ENCODE measurements at places on chromosomes 12 and 14. TPM values are rescaled to one million over a fixed set of nuclear protein-coding genes. Genes with fewer than 3 reads are reported as not detected.
A peak's percentile ranks its signal among the peaks of the same experiment; 100 is the strongest.

DNA sequence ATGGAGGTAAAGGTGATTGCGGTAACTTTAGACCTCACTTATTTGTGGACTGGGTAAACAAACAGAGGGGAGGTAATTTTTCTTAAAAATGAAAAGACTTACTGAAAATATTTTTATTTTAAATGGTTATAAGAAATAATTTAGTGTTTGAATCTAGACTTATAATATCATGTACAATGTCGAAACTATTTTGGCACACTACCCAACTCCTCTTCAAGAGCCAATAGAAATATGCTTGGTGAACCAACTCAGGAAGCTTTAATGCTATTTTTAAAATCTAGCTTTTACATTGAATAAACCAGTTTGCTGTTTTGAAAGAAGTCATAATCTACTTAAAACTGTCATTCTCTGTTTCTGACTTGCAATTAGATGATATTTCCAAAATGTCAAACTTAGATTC lies 175.8 kb upstream of the NPAS3 start:
- no peak for DNase-seq

- no peak for DNase-seq
Measured at GRCh38 chr12:53483225-53483978, 15.9 kb downstream of the MAP3K12 start.

DNA sequence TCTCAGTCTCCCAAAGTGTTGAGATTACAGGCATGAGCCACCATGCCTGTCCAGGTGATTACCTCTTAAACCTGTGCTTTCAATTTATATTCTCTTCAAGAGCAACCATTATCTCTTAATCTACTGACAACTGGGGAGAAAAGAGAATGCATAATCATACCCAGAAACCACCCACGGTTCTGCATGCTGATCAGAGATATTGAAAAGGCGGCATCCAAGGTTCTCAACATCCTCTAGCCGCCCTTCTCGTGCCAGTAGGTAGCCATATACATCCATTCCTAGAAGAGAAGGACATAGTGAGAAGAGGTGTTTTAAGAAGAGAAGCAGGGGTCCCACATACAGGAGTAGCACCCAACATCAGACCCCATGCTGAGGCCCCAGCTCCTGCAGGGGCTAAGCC lies 20.8 kb downstream of the ANAPC7 start:
- DNase-seq: no peak

GRCh38 chr14:92959189-92959531 lies 36.2 kb downstream of the CHGA start:
- no peak for DNase-seq

GRCh38 chr14:67837011-67837624 lies 17.5 kb downstream of the RAD51B start:
- DNase-seq: peak; percentile 59

DNA sequence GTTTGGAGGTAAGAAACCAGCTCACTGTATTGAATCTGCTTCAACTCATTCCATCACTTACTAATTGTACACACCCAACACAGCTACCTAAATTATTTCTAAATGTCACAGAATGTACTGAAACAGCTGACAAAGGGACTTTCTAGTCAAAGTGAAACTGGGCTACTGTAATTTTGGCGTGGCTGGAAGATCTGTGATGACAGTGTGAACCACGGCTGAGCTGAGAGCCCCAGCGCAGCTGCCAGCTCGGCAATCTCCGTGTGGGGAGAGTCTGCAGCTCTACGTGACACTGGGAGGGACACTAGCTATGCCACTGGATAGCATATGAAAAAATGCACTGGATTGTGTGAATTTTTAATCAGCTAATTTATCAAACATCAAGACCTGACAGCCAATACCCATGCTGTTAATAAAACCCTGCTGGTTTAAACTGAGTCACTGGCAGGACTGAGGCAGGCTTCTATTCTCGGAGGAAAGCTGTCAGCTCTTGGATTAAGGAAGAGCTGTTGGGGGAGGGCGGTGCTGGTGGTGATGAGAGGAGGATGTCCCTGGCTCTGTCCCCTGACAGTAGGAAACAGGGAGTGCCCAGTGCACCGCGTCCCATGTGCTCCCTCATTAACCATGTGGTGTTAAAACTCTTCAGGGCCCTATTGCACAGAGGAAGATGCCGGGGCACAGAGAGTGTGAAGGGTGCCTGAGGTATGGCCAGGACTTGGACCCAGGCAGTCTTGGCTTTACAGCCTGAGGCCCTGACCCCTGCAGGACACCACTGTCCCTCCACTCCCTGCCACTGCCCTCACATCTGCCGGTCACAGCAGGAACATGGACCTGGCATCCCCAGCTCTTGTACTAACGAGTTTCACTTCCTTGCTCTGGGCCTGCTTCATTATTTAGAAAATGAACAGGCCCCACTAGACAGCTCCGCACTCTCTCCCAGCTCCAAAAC lies 13.3 kb downstream of the SLC15A4 start:
- DNase-seq: no peak

GRCh38 chr14:21543521-21543960 lies 17.4 kb upstream of the SALL2 start:
- no peak for DNase-seq

DNA sequence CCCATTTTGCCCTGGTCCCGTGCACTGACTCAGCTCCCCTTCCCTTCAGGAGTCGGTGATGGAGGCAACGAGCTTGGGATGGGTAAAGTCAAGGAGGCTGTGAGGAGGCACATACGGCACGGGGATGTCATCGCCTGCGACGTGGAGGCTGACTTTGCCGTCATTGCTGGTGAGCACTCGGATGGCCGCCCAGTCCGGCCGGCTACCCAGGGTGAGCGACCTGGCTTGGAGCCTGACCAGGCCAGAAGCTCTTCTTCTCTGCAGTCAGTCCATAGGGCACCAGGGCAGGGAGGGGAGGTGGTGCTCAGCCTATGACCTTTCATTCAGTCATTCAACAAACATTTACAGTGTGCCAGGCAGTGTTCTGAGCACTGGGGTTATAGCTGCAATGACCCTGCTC lies 39.8 kb downstream of the GPR68 start:
- no peak for DNase-seq

DNA sequence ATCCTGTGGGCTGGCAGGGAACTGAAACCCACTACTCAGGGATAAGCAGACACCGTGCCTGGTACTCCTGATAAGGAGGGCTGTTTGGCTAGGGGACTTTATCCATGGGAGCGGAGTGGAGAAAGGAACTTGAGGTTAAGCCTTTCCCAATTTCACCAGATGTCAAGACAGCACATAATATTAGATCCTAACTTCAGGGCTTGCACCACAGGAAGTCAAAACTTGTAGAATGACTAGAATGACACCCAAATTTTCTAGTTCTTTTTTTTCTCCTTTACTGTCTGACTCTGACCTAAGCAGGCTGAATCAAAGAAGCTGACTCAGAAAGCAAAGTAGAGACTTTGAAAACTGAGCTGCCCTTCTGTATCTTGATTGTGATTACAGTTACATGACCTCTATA lies 7.1 kb upstream of the CGRRF1 start:
- DNase-seq: no peak

The OR6C75 gene
- total RNA-seq: not detected

The SLC24A4 gene
- total RNA-seq: 0.85 TPM

The ETFRF1 gene
- total RNA-seq: 45.9 TPM

The OAS2 gene
- 14.0 TPM for total RNA-seq

DNA sequence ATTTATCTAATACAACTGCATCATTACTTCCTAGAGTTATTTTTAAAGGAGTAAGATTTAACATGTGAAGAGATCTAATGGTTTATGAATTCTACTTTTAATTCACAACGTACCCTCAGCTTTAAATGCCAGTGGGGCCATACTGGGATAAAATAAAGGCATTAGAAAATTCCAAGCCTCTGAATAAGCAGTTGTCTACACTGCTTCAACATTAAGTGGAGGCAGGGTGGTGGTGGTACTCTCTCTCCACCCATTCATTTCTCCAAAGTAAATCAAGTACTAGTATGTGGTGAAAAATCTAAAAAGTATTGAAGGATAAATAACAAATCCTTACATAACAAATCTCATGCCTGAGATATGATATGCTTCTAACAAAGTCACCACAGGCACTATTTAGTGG lies 52.4 kb downstream of the FERMT2 start:
- no peak for DNase-seq

The MTHFD1 gene
- 29.4 TPM for total RNA-seq

- no peak for DNase-seq
Measured at GRCh38 chr12:64476844-64477243, 24.9 kb downstream of the TBK1 start.

DNA sequence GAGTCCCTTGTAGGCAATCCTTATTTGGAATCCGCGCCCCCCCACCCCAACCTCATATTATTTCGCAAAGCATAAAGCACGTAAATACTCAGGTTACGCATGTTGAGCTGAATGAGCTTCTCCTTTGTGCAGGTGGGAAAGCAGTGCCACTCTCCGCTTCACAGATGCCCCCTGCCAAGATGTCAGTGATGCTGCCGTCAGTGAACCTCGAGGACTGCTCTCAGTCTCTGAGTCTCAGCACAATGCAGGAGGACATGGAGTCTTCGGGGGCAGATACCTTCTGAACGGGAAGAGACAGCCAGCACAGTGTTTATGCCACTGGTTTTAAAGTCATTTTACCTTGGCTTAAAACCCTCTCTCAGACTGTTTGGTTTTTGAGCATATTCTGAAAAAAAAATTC lies 90.1 kb upstream of the DACT1 start:
- no peak for DNase-seq

DNA sequence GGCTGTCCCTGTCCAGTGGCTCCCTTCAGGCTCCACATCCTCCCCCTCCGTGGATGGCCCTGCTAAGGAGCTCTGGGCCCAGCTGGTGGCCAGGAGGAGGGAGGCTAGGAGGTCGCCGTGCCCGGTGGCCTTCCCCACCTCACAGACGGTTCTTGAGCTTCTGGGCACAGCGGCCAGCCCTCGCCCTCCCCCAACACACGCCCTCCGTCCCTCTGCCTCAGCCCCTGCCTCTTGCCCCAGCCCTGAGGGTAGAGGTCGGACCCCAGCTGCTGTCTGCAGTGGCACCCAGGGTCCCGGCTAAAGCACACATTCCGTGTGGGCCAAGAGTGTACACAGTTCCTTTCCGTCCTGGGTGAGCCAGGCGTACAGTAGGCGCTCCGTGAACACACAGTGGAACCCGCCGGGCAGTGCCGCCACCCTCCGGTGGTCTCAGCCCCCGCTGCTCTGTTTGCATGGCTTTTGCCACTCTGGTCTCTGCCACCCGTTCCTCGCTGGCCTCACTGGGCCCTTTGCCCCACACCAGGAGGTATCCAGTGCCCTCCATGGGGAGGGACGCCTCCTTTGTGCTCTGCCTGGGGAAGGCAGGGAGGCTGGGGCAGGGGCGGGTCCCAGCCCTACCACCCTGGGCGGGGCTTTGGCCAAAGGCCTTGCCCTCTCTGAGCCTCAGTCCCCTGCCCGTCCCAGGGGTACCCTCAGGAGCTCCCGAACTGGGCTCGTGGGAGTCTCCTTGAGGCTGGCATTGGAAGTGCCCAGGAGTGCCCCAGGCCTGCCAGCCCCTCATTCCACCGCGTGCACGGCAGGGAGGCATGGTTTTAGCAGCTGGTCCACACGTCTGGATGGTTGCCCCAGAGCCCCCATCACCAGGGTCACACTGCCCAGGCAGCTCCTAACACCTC lies 13.0 kb downstream of the TRMT61A start:
- no peak for DNase-seq

- DNase-seq: no peak
Measured at GRCh38 chr12:107404981-107405380, 280.6 kb upstream of the PWP1 start.

The CLEC7A gene
- total RNA-seq: 4.5 TPM

GRCh38 chr12:114868995-114869834 lies 185.2 kb upstream of the TBX3 start:
- DNase-seq: peak; percentile 66

The GPRC5D gene
- total RNA-seq: not detected

- no peak for DNase-seq
Measured at GRCh38 chr12:63958876-63959580, 114.5 kb downstream of the SRGAP1 start.

- no peak for DNase-seq
Measured at GRCh38 chr14:85596562-85596961, 66.6 kb downstream of the FLRT2 start.

- no peak for DNase-seq
Measured at GRCh38 chr14:81751198-81751597, 217.5 kb upstream of the SEL1L start.

The PDE6H gene
- not detected for total RNA-seq

- DNase-seq: no peak
Measured at GRCh38 chr12:66550626-66551025, 128.2 kb downstream of the GRIP1 start.

The ZDHHC22 gene
- 0.16 TPM for total RNA-seq

The KLRG1 gene
- total RNA-seq: 3.8 TPM

DNA sequence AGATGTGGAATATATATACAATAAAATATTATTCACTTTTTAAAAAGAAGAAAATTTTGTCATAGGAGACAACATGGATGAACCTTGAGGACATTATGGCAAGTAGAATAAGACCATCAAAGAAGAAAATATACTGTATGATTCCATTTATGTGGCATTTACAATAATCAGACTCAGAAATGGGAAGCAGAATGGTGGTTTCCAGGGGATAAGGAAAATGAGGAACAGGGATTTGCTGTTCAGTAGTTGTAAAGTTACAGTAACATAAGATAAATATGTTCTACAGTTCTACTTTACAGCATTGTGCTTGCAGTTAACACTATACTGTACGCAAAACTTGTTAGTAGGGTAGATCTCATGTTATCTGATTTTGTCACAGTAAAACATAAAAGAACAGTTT lies 1271.0 kb downstream of the LRFN5 start:
- DNase-seq: no peak

- no peak for DNase-seq
Measured at GRCh38 chr14:23136566-23137133, 17.6 kb upstream of the CEBPE start.

- no peak for DNase-seq
Measured at GRCh38 chr12:96570579-96570978, 81.2 kb downstream of the CFAP54 start.

DNA sequence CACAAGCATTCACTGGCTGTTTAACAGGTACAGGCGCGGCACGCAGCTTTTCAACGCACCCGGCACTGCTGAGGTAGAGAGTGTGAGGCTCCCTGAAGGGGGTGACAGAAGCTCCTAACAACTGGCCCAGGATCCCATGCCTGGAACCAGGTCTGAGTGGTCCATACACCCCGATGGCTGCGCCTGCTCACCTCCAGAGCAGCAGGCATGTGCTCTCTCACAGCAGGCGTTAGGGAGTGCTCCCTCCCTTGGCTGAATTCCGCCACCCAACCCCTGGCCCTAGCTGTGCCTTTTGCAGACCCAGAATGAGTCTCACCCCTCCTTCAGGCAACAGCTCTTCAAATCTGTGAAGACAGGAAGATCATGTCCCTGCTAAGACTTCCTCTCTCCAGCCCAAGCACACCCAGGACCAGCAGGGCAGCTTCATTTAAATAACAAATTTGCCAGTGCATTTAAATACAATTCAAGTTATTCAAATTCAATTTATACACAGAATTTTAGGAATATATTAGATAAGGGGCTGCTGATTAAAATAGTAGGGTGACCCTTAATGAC lies 86.0 kb downstream of the SETD3 start:
- no peak for DNase-seq

- DNase-seq: no peak
Measured at GRCh38 chr12:130336723-130337487, 782 bp upstream of the PIWIL1 start.

Data from urinary bladder (tissue), 4 donors.